Purkinje cell (primary cell): ENCODE measurements at places on chromosomes 12 and 14. TPM values are rescaled to one million over a fixed set of nuclear protein-coding genes. Genes with fewer than 3 reads are reported as not detected.

Gene GPR132
- 0.20 and 0.22 TPM in 2 replicates for polyA plus RNA-seq

Gene ESRRB
- polyA plus RNA-seq, result 0.86 and 2.0 TPM in 2 replicates

Gene HECTD1
- polyA plus RNA-seq, result 175 and 200 TPM in 2 replicates

Gene TPPP2
- polyA plus RNA-seq, result not detected in 2 replicates

Gene GLIPR1L2
- polyA plus RNA-seq, result 4.1 and 10.5 TPM in 2 replicates

Gene C14orf180
- not detected in 2 replicates for polyA plus RNA-seq

Gene DHRS2
- not detected in 2 replicates for polyA plus RNA-seq

Gene ACSM4
- polyA plus RNA-seq, result not detected in 2 replicates

Gene CCER1
- not detected in 2 replicates for polyA plus RNA-seq

Gene ASB2
- polyA plus RNA-seq, result not detected in 2 replicates

Gene IGF1
- 53.0 and 56.7 TPM in 2 replicates for polyA plus RNA-seq

Gene MBD6
- polyA plus RNA-seq, result 1.6 and 3.4 TPM in 2 replicates

Gene POP5
- polyA plus RNA-seq, result 146 and 150 TPM in 2 replicates

Gene INHBC
- not detected in 2 replicates for polyA plus RNA-seq

Gene ITFG2
- 12.9 and 21.9 TPM in 2 replicates for polyA plus RNA-seq

Gene NOVA1
- polyA plus RNA-seq, result 80.3 and 93.7 TPM in 2 replicates

Gene PNP
- polyA plus RNA-seq, result 1.1 and 10.0 TPM in 2 replicates

Gene FOXG1
- 6.2 TPM in 1 of 2 replicates, not detected in the other for polyA plus RNA-seq

Gene SMOC1
- 0.23 and 0.53 TPM in 2 replicates for polyA plus RNA-seq

Gene VWF
- polyA plus RNA-seq, result 1.8 and 2.9 TPM in 2 replicates

Gene ERP29
- polyA plus RNA-seq, result 132 and 177 TPM in 2 replicates

Gene GAPDH
- 5,164 and 6,636 TPM in 2 replicates for polyA plus RNA-seq

Gene CIROP
- polyA plus RNA-seq, result not detected in 2 replicates

Gene PRIMA1
- 0.21 and 0.30 TPM in 2 replicates for polyA plus RNA-seq

Gene KLRB1
- 0.23 TPM in 1 of 2 replicates, not detected in the other for polyA plus RNA-seq

Gene OS9
- 32.1 and 60.1 TPM in 2 replicates for polyA plus RNA-seq

Gene CACNA2D4
- not detected in 2 replicates for polyA plus RNA-seq

Gene C12orf56
- polyA plus RNA-seq, result 20.1 and 38.8 TPM in 2 replicates

Gene TMPRSS12
- polyA plus RNA-seq, result 0.73 TPM in 1 of 2 replicates, not detected in the other

Gene PEX5
- polyA plus RNA-seq, result 4.6 and 5.6 TPM in 2 replicates

Gene GSC
- polyA plus RNA-seq, result not detected in 2 replicates

Gene NUP37
- 22.1 and 38.0 TPM in 2 replicates for polyA plus RNA-seq

Gene PIANP
- 15.3 and 29.7 TPM in 2 replicates for polyA plus RNA-seq

Gene PROX2
- polyA plus RNA-seq, result 0.18 TPM in 1 of 2 replicates, not detected in the other

Gene GNB3
- 0.29 and 1.1 TPM in 2 replicates for polyA plus RNA-seq

Gene MYRFL
- polyA plus RNA-seq, result 0.24 TPM in 1 of 2 replicates, not detected in the other

Gene AMDHD1
- polyA plus RNA-seq, result 3.9 and 4.2 TPM in 2 replicates

Gene PTGER2
- not detected in 2 replicates for polyA plus RNA-seq

Gene TTC9
- polyA plus RNA-seq, result 1.1 and 1.4 TPM in 2 replicates
